ENCODE measurements at places on chromosomes 6 and 20.

GRCh38 chr20:38725931-38726803 is 1.9 kb downstream of the SLC32A1 start:
- no peak for DNase-seq

DNA sequence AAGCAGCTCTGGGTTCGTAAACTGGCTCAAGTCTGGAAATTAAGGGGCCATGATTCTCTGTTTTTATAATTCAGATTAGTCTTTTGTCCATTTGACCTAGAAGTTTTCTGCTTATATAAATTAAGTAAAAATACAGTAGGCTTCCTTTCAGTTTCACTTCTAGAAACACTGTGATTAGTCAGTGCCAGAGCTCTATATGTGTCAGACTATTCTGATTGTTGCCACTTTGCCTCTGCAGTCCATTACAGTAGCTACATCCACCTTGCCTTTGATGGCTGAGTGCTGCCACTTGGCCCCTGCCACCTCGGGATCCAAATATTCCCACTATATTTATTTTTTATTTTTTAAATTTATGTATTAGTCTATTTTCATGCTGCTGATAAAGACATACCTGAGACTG is 7.9 kb downstream of the ZC2HC1B start:
- DNase-seq: no peak

GRCh38 chr20:2537101-2537500 is 728 bp downstream of the TMC2 start:
- DNase-seq: no peak

GRCh38 chr6:25640446-25640845 is 11.6 kb upstream of the SCGN start:
- no peak for DNase-seq

DNA sequence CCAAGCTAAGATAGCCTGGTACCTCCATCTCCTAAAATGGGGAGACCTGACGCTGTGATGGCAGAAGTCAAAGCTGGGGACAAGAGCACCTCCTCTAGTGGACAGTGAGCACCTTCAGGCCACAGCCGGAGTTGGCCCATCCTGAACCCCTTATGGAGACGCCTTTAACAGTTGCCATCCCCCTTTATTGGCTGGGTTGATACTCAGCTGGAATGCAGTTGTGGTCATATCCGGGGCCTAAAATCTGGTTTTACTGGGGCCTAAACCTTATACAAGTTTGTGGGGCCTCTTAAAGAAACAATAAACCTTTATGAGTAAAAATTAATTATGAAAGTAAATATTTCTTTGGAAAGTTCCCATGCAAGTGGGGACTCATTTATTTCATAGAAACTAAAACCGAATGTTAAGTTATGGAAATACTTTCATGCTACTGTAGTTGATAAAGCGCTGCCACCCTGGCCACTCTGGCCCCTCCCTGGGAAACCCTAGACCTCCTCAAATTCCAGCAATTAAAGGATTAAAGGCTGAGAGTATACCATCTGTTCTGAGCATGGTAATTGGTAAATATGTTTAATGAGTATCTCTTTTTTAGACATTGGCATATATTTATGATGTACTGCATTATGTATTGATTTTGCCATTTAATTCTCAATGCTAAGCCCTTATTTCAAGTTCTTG is 95.1 kb upstream of the SASH1 start:
- no peak for DNase-seq

DNA sequence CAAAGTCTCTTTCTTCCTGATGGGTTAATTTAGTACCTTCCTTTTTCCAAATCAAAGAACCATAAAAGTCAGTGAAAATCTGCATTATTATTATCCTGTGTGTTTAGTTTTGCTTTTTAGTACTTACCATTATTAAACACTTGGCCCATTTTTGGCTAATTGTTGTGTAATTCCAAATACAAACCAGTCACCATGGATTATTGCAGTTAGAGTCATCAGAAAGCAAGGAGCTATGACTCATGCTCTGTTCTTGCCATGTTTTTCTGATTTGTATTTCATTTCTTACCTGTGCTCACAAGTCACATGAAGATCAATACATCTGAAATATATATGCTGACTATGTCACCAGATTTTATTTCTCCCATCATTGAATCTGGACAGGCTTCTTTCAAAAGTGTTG is 31.3 kb downstream of the SLC22A3 start:
- peak; percentile 1 for DNase-seq

DNA sequence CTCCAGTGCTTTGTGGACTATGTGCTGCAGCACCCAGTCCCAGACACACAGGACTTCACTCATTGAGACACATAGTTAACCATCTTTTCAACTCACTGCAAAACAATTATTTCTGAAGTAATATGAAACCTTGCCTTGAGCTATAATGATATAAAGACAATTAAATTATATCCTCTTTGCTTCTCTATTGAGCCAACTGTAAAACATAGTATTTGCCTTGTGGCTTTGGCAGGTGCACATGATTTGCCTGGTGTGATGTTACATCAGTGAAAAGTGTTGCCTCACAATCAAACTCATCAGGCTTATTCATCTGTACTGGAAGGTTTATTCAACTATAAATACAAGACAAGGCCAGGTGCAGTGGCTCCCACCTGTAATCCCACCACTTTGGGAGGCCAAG is 80.6 kb downstream of the NCOA7 start:
- DNase-seq: no peak

GRCh38 chr20:20447196-20447595 is 79.3 kb downstream of the INSM1 start:
- no peak for DNase-seq

DNA sequence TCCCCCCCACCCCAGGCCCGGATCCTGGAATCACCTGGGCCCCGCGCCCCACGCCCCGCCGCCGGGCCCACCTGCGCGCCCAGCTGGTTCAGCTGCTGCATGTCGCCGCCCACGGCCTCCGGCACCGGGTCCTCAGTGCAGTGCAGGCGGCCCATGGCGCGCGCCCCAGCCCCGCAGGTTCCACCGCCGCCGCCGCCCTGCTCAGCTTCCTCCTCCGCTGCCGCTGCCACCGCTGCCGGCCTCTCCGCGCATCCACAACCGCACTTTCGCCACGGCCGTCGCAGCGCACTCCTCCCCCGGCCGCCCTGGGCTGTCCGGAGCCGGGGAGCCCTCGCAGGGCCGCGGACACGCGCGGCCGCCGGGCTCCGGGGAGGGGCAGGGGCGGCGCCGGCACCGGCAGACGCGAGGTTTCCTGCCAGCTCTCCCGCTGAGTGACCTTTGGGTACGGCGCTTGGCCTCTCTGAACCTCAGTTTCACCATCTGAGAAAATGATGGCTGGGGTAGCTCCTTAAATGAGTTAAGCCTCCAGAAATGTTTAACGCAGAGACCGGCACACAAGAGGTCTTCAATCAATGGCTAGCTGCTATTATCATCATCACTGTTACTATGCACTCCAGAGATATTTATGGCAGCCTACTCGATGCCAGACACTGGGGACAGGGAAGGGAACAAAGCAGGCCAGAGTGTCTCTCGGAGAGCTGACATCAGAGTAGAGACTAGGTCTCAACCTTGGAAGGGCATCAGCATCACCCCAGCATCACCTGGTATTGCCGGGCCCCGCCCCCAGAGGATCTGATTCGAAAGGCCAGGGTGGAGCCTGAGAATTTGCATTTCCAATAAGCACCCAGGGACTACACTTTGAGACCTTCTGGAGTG is at the start of gene COMMD7:
Gene COMMD7 (minus strand): TSS at position 231 of the 876 bp plus-strand sequence. CDS start 76 bp downstream, at position 155.
- no peak for DNase-seq

DNA sequence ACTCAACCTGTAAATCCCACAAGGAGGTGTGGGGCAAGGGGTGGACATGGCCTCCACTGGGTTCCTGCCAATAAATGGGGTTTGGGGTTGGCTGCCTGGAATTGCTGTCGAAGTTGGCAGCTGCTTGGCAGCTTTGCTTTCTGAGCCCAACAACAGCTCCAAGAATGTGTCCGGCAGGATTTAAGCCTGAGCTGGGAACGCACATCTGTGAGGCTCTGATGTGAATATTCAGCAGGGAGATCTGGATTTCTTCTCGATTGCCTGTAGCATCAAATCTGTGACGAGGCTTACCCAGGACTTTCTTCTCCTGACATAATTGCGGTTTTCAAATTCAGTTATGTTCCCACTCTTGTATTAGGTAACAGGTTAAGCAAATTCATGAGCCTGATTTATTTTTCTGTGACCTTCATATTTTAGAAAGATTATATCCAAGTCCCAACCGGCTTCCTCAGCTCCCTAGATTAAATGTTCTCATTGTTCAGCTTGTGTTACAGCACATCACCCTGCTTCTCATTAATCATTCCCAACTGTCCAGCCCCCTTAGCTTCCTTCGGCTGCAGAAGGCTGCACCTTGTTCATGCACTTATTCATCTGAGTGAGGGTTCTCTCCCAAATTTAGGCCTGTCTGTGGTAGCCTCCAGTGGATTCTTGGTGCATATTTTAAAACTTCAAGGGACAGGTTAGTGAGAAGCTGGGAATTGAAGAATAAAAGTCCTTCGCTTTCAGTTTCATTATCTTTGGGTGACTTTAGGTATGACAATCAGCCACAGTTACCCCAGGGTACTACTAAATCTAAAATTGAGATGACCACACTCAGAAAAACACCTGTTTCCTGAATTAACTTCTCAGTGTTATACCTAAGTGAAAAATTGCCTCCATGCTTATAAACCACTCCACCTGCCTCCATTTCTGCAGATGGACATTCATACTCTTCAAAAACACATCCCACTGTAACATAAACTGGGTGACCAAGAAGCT is 310.0 kb downstream of the ESR1 start:
- DNase-seq: no peak

- DNase-seq: no peak
These were observed 54.2 kb downstream of the QKI start for GRCh38 chr6:163468738-163469137.

- no peak for DNase-seq
These were observed 243.6 kb downstream of the TTLL2 start for GRCh38 chr6:167568407-167569024.

- DNase-seq: no peak
These were observed 181.8 kb downstream of the KHDC1L start for GRCh38 chr6:73043446-73043845.

- no peak for DNase-seq
These were observed 323.3 kb downstream of the GRIK2 start for GRCh38 chr6:101716810-101717209.

DNA sequence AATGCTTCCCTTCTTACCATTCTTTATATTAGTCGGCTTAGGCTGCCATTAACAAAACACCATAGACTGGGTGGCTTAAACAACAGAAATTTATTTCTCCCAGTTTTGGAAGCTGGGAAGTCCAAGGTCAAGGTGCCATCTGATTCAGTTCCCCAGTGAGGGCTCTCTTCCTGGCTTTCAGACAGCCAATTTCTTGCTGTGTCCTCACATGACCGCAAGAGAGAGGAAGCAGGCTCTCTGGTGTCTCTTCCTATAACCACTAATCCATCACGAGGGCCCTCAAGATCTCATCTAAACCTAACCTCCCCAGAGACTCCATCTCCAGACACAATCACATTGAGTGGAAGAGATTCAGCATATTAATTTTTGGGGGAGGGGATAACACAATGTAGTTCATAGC is 193.0 kb upstream of the SGK1 start:
- no peak for DNase-seq

DNA sequence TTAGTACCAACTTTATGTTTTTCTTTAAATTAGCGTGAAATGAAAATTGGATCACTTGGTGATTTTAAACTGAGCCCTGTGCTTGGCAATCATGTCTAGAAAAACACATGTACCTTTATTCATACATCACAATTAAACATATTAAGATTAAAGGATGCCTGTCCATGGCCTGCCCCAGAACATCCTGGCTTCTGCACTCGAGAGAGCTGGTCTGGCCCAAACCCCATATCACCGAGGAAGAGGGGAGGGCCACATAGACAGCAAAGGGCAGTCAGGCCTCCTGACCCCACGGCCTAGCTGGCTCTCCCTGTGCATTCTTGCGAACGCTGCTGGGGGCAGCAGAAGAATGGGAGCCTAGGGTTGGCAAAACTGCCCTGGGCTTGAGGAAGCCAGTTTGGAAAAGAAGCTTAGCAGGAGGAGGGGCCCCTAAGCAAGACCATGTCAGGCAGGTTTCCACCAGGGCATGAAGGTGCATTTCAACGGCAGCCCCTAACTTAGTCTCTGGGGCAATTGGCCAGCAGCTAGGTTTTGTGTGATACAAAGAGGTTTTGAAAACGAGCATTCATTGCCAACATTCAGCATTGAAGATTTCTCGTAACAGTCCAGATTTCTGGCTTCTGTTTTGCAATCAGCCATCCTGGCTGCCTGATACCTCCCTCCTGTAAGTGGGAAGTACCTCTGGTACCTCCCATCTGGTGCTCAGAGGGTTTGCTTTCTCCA is 8.6 kb downstream of the BPIFB3 start:
- no peak for DNase-seq

- peak; percentile 70 for DNase-seq
These were observed 170.4 kb downstream of the PHF3 start for GRCh38 chr6:63805808-63806572.

DNA sequence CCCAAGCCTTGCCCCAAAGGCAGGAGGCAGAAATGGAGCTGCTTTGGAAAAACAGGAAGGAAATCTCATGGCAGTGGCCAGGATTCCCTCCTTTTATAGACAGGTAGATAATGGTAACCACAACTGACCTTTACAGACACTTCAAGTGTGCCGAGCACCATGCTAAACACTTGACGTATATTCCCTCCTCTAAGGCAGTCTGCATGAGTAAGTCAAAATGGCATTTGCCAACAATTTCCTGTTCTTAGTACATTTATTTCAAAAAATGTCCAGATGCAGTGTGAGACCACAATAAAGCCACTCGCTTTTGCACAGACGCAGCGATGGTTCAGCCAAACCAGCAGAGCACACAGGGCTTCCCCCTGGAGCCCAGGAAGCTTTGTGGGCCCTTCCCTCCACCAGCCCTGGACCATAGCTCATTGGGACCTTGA is 16.5 kb upstream of the GPR6 start:
- no peak for DNase-seq

- no peak for DNase-seq
These were observed 102.7 kb downstream of the PTPRK start for GRCh38 chr6:128417698-128418097.

- DNase-seq: no peak
These were observed 147.1 kb downstream of the PRL start for GRCh38 chr6:22149501-22150367.

GRCh38 chr6:7417684-7418083 is 28.1 kb downstream of the RIOK1 start:
- DNase-seq: no peak

DNA sequence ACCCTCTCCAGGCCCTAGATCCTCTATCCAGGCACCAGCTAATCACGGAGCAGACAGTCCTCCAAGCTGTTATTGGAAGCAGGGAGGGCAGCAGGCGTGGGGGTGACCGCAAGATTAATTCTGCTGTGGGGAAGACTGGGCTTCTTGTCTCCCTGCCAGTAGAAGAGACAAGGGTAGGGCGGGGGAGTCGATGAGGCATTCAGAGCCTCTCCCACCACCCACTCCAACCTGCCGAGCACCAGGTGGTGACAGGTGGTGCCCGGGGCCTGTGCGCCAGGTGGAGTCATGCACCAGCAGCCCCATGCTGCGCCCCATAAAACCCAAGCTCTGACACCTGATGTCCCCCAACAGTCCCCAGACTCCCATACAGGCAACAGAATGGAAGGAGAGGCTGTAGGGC is 89.6 kb downstream of the CDH22 start:
- no peak for DNase-seq

- DNase-seq: no peak
These were observed 338.4 kb downstream of the PACRG start for GRCh38 chr6:163066200-163066599.
